ENCODE measurements at places on chromosomes 11 and 22.

DNA sequence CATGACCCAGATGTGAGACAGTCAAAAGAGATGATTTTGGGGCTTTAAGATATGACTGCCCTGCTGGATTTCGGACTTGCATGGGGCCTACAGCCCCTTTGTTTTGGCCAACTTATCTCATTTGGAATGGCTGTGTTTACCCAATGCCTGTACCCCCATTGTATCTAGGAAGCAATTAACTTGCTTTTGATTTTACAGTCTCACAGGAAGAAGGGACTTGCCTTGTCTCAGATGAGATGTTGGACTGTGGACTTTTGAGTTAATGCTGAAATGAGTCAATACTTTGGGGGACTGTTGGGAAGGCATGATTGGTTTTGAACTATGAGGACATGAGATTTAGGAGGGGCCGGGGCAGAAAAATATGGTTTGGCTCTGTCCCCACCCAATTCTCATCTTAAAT, 88.4 kb downstream of the RSF1 start:
- no peak for DNase-seq

- DNase-seq = no peak
Observed at GRCh38 chr22:42955087-42955635, 59.8 kb downstream of the PACSIN2 start.

DNA sequence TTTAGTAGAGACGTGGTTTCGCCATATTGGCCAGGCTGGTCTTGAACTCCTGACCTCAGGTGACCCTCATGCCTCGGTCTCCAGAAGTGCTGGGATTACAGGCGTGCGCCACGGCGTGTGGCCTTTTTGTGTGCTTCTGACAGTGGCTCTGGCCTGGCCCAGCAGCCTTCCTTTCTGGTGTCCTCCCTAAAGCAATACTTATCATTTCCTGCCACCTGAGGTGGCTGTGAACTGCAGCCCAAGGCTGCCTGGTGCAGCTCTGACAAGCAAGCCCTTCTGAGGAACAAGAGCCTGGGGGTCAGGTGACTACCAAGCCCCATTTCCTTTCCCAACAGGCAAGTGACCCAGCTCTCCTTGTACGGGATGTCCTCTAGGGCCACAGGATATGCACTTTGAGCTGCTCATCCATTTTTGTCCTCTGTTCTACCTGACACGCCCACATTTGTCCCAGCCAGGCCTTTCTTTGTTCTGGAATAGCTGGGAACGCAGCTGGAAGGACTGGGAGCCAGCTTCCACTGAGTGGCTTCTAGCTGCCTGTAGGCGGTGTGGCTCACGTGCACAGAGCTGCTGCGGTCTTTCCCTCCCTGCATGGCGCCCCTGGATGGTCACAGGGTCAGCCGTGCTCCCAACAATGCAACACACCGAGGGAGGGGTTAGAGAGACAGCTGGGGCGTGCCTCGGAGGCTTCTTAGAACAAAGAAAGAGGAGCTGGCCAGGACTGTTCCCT, 12.3 kb upstream of the BID start:
- DNase-seq = no peak

- no peak for DNase-seq
Observed at GRCh38 chr11:125454047-125454446, 42.0 kb downstream of the FEZ1 start.

GRCh38 chr11:45234306-45235006, 51.7 kb downstream of the SYT13 start:
- DNase-seq = no peak

- DNase-seq = peak; percentile 99
Observed at GRCh38 chr11:126268708-126269579, at the start of the genes FOXRED1 and SRPRA. Gene FOXRED1, plus strand, starts transcription at chr11:126269154. Its CDS starts 53 bp downstream, at chr11:126269207. Gene SRPRA, minus strand, starts transcription at chr11:126268895. Its CDS starts 91 bp downstream, at chr11:126268804.

- DNase-seq = no peak
Observed at GRCh38 chr22:39556970-39557841, 13.3 kb upstream of the CACNA1I start.

DNA sequence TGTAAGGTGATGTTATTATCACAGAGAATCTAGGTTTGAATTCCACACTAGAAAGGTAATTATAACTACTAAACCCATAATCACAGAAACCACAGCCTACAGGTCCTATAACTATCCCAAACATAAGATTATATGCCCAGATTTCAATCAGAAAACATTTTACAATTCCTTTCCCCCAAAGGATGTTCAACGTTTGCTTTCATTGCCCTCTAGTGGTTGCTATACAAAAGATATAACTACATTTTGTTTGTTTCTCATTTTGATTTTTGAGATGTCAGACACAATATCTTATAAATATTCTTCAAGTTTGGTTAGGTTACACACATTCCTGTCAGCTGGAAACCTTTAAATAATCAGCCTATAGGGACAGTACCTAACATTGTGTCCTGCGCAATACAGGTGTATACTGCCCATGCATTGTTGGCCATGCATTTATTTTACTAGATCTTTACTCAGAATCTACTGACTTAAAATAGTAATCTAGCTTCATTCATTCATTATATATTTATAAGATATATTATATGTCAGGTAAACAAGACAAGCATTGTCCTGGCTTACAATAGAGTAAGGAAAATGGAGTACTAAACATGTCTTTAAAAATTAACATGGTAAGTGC, 530.5 kb upstream of the CCDC90B start:
- no peak for DNase-seq

Data from DMS79 (cell line).